ENCODE measurements at places on chromosomes 4 and X.

DNA sequence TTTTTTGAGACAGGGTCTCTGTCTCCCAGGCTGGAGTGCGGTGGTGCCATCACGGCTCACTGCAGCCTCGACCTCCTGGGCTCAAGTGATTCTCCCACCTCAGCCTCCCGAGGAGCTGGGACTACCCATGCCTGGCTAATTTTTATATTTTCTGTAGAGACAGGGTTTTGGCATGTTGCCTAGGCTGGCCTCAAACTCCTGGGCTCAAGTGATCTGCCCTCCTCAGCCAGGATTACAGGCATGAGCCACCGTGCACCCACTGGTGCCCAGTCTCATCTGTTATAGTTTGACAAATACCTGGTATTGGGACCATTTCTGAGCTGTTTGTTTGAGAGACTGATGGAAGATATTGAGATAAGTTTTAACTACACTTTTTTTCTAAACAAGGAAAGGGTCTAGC is 57.5 kb upstream of the SMIM10 start:
- DNase-seq = no peak

GRCh38 chr4:6594826-6595355 is 19.9 kb downstream of the MAN2B2 start:
- no peak for DNase-seq

DNA sequence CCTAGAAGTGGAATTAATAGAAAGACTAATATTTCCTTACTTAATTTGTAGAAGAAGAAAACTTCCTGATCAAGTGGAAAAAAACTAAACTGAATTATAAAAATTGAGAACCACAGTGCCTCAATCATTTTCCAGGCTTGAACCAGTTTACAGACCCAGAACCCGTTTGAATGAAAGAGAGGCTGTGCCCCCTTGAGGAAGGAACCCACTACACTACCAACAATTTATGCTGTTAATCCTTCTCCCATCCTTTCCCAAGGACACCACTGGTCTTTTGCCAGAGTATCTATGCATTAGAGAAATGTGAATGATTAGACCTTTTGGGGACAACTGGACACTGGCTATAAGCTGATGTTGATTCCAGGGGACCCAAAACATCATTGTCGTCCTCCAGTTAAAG is 842.6 kb downstream of the TECRL start:
- DNase-seq = no peak

DNA sequence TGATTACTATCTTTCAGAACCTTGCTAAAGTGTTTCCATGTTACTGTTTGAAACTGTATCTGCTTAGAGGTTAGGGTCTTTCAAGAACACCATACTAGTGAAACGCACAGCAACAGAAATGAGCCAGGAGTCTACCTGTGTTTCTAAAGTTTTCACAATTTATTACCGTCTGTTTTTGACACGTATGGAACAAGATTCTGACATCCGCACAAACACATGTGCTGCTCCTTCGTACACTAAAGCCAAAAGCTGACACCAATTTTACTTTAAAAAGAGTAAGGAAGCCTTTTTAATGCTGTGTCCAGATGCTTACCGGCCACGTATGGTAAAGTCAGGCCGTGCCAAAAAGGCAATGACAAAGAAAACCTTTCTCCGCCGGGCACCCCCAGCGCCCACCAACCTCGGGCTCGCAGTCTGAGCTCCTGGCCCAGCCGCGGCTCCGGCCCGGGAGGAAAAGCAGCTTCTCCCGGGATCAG is 532 bp downstream of the RPS4X start:
- no peak for DNase-seq

Data from activated CD4-positive, alpha-beta T cell treated with anti-CD3 and anti-CD28 coated beads for 48 hours (primary cell).